Stimulated activated CD4-positive, alpha-beta T cell treated with anti-CD3 and anti-CD28 coated beads, TNF-alpha, amount 100 ng/mL, for 4 hours (primary cell): ENCODE measurements at places on chromosomes 5 and 9.

- DNase-seq: no peak
Measured at GRCh38 chr5:96716716-96717115, 54.5 kb downstream of the CAST start.

DNA sequence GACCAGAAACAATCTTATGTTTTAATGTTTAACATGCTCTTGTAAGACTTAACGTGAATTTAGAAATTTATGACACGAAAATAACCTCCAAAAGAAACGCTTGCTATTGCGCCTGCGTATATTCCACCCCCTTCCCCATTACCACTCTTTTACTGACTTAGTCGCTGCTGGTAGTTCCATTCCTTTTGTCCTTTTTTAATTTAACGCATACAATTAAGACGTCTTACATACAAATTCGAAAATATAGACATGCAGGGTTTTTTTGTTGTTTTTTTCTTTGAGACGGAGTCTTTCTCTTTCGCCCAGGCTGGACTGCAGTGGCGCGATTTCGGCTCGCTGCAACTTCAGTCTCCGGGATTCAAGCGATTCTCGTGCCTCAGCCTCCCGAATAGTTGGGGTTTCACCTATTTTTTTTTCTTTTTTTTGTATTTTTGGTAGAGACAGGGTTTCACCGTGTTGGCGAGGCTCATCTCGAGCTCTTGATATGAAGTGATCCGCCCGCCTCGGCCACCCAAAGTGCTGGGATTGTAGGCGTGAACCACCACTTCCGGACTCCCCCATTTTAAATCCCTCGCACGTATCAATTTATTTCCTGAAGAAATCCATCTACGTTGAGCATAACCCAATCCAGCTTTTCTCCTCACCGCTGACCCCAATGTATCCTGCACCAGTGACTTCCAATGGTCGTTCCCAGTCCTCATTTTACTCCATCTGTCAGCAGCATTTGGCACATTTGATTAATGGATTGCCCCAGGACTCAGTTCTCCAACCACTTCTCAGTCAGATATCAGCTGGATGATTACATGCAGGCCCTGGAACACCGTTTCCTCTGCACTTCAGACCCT lies 684 bp upstream of the MED7 start:
- no peak for DNase-seq

DNA sequence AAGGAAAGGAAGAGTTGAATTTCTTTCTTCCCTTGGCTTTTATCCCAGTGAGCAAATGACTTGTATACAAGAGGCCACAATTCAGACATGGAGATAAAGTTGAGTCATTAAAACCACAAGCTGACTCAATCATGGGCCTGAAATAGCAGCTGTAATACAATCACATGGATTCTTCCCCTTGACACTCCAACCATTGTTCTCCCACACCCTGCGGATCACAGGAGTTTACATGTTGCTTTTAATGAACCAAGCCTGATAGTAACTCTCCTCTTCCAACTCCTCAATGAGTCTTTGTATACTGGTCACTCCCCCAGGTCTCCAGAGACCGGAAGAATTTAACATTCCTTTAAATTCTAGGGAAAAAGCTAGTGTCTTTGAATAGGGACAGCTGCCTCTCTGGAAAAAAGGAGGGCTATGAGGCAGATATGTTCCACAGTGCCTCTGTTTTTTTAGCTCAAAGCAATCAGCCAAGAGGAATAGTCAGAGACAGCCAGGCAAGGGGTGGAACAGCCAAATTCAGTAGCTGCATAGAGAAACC lies 32.4 kb downstream of the PCDHGC5 start:
- no peak for DNase-seq

DNA sequence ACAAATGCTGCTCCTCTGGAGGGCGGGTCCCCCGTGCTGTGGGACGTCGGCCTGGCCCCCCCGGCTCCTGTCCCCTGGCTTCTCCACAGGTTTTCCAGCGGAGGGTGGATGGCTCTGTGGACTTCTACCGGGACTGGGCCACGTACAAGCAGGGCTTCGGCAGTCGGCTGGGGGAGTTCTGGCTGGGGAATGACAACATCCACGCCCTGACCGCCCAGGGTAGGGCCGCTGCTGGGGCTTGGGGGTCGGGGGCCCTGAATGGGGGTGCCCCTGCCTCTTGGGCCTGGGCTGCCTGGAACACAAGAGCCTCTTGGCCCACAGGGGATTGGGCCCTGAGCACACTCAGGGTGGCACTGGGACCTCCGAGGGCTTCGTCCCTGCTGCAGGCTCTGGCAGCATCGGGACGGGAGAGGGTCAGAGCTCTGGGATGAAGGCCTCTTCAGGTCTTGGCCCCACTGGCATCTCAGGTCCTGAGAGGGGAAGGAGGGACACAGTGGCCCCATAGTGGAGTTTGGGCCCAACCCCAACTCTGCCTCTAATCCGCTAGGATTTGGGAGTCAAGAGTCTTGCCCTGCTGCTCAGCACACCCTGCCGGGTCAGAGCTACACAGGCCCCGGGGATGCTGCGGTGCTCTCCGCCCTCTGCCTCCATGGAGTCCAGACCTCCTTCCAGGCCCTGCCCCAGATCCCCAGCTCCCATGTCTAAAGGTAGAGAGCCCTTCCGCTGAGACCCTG lies 5.2 kb downstream of the FCN2 start:
- no peak for DNase-seq

DNA sequence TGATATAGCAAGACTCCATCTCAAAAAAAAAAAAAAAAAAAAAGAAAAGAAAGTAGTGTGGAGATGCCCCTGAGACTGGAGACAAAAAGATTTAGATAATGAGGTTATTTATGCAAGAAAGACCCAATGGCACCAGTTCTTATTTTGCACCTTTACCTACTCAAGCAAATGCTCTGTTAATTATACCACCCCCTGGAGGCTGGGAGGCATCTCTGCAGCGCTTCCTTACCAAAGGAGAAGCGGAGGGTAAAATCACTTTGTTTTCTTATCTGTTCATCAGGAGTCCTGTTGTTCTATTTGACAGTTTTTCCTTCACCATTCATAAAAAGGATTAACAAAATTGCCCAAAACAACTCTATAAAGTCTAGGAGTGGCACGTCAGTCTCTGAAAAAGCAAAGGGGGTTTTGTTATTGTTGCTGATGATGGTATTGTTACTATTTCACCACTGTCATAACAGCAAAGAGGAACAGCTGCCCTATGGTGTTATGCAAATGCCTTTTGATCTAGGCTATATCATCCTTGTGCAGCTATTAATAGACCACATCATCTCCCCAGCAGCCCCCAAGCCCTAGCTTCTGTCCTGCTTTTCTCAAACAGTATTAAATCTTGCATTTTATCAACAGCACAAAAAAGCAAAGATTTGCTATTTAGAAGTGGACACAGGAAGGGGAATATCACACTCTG lies 174.0 kb downstream of the PALM2AKAP2 start:
- DNase-seq: no peak
